Sigmoid colon (tissue), 7 donors: ENCODE measurements at places on chromosomes 7 and 10. TPM values are rescaled to one million over a fixed set of nuclear protein-coding genes. Genes with fewer than 3 reads are reported as not detected.

GRCh38 chr10:42543840-42544372 is 94.5 kb downstream of the ZNF33B start:
- DNase-seq: no peak
- H3K36me3 ChIP-seq: peaks cover 21% of the 10 kb centered on the region
- no peaks in the 10 kb centered on the region for H3K27me3 ChIP-seq
- no peak overlapping the region for H3K4me3 ChIP-seq

DNA sequence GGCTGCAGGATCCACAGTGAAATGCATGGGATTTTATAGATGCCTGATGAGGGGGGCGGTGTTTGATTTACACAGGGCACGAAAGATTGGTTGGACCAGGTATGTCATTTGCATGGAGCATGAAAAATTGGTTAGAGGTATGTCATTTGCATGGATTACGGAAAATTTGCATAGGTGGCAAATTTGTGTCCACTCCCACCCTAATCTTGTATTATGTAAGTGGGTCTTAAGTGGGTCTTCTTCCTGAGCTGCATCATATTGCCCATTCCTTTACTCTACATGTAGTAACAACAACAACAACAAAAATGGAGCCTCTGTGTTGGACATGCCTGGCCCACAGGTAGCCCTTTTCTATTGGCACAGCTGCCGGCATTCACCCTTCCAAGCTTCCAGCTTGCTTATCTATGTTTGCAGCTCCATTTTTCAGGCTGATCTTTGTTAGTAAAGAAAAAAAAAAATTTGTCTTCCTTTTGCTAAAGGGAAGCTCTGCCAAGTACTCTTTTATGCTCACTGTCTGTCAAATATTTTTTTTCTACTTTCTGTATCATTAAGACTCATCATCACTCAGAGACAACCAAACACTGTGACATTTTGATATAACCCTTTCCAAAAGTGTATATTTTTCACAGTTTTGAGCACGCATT is 10.3 kb upstream of the ZNF273 start:
- no peak overlapping the region for H3K4me3 ChIP-seq
- no peak overlapping the region for H3K27ac ChIP-seq
- H3K36me3 ChIP-seq: peaks cover under 1% of the 10 kb centered on the region

DNA sequence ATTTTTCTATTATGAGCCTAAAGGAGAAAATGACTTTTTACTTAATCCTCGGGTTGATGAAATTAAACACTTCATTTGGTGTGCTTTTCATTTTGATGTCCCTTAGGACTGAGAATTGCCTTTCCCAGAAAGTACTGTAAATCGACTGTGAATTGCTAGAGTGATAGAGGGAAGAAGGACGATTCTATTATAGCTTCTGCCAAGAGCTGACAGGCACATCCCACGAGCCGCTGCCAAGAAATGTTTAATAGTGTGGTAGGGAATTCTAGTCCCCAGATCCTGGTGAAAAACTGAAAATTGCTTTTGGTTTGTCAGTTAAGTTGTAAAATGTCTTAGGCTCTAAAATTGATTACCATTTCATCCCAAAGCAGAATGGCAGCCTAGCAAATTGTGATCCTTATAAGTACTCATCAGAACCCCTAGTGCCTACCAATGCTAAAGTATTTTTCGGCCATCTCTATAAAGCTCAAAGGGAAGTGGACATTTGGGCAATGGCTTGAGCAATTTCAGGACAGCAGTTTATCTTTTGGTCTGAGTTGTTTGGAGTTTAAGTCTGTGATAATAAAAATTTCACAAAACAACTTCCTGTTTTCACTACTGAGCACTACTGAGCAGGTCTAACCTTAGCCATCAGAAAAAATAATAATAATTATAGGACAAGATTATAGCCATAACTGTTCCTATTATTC is 44.6 kb upstream of the HYCC1 start:
- no peaks in the 10 kb centered on the region for H3K4me1 ChIP-seq
- no peaks in the 10 kb centered on the region for H3K36me3 ChIP-seq
- DNase-seq: no peak
- no peaks in the 10 kb centered on the region for H3K27me3 ChIP-seq
- no peak overlapping the region for H3K27ac ChIP-seq

DNA sequence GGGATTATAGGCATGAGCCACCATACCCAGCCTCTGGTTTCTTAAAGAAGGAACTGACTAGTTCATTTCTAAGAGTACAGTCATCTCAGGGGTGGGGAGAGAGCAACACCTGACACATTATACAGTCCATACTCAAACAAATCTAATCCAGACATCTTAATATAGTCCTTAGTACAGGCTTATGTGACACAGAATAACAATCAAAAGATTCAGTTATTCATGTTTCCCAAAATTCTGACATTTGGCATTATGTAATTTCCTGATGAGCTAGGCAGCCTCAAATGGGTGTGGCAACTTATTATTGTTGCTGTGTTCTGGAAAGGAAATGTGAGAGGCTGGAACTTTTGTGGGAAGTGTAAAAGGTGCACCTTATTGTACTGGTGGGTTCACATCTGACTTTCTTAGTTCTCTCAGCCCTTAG is 116.3 kb downstream of the WDFY4 start:
- H3K4me3 ChIP-seq: no peak overlapping the region
- peak overlapping the region; percentile 60 for H3K27ac ChIP-seq
- DNase-seq: no peak

DNA sequence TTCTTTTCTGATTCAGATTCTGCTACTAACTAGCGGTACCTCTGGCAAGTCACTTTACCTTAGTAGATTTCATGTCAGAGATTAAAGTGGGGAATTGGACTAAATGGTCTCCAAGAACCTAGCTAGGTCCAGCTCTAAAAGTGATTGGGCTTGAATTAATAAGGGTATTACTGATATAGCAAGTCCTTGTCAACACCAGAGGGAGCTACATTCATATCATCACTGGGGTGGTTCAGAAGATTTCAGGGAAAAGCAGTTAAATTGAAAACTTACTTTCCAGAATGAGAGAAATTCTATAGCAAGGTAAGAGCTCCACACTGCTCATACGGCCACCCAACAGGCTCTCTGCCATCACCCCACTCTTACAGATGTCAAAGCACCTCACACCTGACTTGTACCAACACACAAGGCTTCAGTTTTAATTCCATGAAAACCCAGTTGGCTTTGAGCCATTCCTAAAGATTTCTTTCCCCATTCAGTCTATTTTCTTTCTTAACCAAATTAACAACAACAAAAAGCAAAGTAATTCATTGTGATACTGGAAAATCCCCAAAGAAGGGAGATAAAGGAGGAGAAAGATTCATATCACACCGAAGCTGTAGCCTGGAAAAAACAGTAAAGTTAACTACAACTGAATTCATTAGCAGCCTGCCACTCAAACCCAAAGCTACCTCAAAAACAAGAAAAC is 38.0 kb upstream of the SPOCK2 start:
- DNase-seq: no peak
- H3K4me3 ChIP-seq: no peak overlapping the region
- H3K27me3 ChIP-seq: no peaks in the 10 kb centered on the region
- peaks cover 10% of the 10 kb centered on the region for H3K36me3 ChIP-seq

DNA sequence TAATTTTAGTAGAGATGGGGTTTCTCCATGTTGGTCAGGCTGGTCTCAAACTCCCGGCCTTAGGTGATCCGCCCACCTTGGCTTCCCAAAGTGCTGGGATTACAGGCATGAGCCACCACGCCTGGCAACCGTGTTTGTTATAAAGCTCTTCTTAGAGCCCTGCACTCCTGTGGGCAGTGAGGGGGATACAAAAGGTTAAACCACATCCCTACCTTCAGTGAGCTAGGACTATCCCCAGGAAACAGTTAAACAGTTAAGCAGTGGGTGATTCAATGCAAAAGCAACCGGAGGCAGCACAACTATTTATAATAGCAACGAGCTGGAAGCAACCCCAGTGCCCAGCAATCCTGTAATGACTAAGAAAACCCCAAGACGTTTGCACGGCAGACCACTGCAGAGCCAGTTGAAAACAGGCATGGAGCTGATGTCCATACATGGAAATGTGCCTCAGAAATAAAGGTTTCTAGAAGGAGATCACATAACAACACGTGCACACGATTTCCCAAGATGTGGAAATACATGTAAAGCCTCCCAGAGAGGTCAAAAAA is 107.2 kb upstream of the LYZL2 start:
- no peaks in the 10 kb centered on the region for H3K27me3 ChIP-seq
- peak; percentile 95 for DNase-seq
- H3K4me1 ChIP-seq: no peaks in the 10 kb centered on the region
- H3K36me3 ChIP-seq: no peaks in the 10 kb centered on the region

DNA sequence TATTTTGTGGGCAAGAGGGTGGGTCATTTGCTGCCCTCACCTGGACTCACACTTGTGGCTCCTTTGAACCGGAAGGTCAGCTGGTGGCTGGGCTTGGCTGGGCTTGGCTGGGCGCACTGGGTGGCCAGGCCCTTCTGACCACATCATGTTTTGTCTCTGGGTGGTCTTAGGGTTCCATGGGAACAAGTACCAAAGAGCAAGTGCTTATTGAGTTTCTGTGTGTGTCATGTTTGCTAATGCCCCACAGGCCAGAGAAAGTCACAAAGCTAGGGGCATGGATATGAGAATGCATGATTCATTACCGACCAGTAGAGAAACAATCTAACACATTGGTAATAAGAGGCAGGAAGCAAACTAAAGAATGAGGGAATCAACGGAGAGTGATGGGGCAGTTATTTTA is 33.6 kb upstream of the NRP1 start:
- H3K27ac ChIP-seq: no peak overlapping the region
- no peaks in the 10 kb centered on the region for H3K36me3 ChIP-seq

DNA sequence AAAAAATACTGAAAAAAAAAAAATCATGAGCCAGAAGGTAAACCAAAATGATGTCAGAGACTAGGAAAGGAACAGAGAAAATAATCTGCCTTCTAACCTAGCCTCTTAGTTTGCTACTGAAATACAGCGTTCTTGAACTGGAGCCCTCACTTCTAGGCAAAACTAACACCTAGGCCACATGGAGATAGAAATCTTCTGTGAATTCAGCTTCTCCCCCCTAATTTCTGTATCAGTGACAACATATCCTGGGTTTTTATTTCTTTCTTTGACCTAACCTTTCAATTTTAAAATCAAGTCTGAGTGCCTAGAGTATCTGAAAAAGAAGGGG is 100.1 kb upstream of the GLCCI1 start:
- H3K4me1 ChIP-seq: no peaks in the 10 kb centered on the region
- H3K27ac ChIP-seq: peak overlapping the region; percentile 17
- H3K27me3 ChIP-seq: no peaks in the 10 kb centered on the region

- H3K27ac ChIP-seq: no peak overlapping the region
- no peak for DNase-seq
- H3K27me3 ChIP-seq: no peaks in the 10 kb centered on the region
- no peak overlapping the region for H3K4me3 ChIP-seq
- no peaks in the 10 kb centered on the region for H3K36me3 ChIP-seq
- H3K4me1 ChIP-seq: no peaks in the 10 kb centered on the region
Observed at GRCh38 chr10:11906714-11907113, 83.6 kb downstream of the PROSER2 start.

DNA sequence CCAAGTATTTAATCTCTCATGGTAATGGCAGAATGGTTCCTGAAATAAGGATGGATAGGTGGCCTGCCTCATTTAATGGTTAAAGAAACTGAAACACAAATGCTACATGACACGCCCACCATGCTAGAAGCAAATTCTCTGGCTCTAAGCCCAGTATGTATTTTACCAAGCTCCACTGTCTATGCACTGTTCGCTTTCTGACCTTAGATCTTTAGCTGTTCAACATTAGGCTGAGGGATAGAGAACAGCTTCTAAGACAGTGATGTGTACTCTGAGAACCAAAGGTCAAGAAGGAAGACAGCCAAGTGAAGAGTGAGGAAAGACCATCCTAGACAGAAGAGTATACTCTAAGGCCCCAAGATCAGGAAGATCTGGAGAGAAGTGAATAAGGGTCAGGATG is 26.6 kb downstream of the FAM3C start:
- no peak overlapping the region for H3K4me3 ChIP-seq
- no peak for DNase-seq

- no peak overlapping the region for H3K4me3 ChIP-seq
- no peak for DNase-seq
- H3K4me1 ChIP-seq: peaks cover 6% of the 10 kb centered on the region
- no peak overlapping the region for H3K27ac ChIP-seq
- H3K27me3 ChIP-seq: no peaks in the 10 kb centered on the region
Observed at GRCh38 chr7:240887-241421, 48.6 kb downstream of the FAM20C start.

- H3K27ac ChIP-seq: no peak overlapping the region
- no peak overlapping the region for H3K4me3 ChIP-seq
- H3K27me3 ChIP-seq: no peaks in the 10 kb centered on the region
- H3K36me3 ChIP-seq: no peaks in the 10 kb centered on the region
- H3K4me1 ChIP-seq: peaks cover 8% of the 10 kb centered on the region
Observed at GRCh38 chr10:125578658-125579315, 104.2 kb downstream of the TEX36 start.

- no peak for DNase-seq
- H3K27ac ChIP-seq: peak overlapping the region; percentile 79
- no peaks in the 10 kb centered on the region for H3K27me3 ChIP-seq
- no peaks in the 10 kb centered on the region for H3K4me1 ChIP-seq
- no peak overlapping the region for H3K4me3 ChIP-seq
- H3K36me3 ChIP-seq: no peaks in the 10 kb centered on the region
Observed at GRCh38 chr10:11014671-11015445, 2.8 kb upstream of the CELF2 start.

DNA sequence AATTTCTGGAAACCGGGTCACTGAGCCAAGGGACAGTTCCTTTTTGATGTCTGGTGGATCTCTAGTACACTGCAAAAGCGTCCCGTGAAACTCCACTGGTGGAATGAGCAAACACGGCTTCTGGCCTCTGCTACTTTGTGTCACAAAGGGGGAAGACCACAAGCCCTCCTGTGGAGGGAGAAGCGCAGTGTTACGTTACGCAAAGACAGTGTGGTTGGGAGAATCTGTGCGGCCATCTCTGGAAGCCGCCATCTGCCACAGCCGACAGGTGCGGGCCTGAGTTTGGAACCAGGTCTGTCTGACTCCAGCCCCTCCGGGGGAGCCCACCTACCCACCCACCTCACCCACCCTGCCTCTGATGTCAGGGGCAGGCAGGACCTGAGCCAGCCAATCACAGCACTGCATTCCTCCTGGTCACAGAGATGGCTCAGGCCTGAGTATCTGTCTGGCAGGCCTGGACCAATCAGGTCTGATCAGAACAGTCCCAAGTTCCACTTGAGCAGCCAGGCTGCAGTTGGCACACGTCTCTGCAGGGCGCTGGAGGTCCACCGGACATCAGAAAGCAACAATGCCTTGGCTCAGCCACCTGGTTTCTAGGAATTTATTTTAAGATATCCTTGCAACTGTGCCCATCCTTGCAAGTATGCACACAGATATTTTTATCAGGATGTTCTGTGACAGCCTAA is 3.0 kb upstream of the CYP2W1 start:
- no peak overlapping the region for H3K27ac ChIP-seq
- H3K36me3 ChIP-seq: no peaks in the 10 kb centered on the region
- H3K4me1 ChIP-seq: no peaks in the 10 kb centered on the region
- H3K4me3 ChIP-seq: no peak overlapping the region

DNA sequence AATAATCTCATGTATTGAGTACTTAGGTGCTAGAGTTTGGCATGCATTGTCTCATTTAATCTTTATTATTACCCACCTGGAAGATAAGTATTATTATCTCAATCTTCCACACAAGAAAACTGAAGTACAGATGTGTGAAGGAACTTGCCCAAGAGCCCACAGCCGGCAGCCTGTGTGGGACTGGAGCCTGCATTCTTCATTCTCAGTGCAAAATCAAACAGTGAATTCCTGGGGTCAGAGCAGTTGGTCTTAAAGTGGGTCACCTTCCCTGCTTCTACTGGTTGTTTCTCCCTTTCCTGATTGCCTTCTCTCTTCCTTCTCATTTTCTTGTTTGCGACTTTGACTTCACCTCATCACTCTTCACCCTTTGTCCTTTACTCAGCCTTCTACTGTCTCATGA is 144.7 kb upstream of the LYZL1 start:
- no peak for DNase-seq
- H3K4me1 ChIP-seq: no peaks in the 10 kb centered on the region
- no peaks in the 10 kb centered on the region for H3K36me3 ChIP-seq
- H3K4me3 ChIP-seq: no peak overlapping the region

The ATP6V0A4 gene
- not detected for polyA plus RNA-seq

The EIF4EBP2 gene
- 102 TPM for polyA plus RNA-seq

The RELN gene
- polyA plus RNA-seq: under 0.01 TPM

The PNLIPRP2 gene
- 0.95 TPM for polyA plus RNA-seq
